ENCODE measurements at places on chromosomes 5 and 9.

- no peak for DNase-seq
Observed at GRCh38 chr9:4464911-4465513, 25.3 kb upstream of the SLC1A1 start.

- no peak for DNase-seq
Observed at GRCh38 chr9:72960446-72960845, 7.6 kb upstream of the ALDH1A1 start.

DNA sequence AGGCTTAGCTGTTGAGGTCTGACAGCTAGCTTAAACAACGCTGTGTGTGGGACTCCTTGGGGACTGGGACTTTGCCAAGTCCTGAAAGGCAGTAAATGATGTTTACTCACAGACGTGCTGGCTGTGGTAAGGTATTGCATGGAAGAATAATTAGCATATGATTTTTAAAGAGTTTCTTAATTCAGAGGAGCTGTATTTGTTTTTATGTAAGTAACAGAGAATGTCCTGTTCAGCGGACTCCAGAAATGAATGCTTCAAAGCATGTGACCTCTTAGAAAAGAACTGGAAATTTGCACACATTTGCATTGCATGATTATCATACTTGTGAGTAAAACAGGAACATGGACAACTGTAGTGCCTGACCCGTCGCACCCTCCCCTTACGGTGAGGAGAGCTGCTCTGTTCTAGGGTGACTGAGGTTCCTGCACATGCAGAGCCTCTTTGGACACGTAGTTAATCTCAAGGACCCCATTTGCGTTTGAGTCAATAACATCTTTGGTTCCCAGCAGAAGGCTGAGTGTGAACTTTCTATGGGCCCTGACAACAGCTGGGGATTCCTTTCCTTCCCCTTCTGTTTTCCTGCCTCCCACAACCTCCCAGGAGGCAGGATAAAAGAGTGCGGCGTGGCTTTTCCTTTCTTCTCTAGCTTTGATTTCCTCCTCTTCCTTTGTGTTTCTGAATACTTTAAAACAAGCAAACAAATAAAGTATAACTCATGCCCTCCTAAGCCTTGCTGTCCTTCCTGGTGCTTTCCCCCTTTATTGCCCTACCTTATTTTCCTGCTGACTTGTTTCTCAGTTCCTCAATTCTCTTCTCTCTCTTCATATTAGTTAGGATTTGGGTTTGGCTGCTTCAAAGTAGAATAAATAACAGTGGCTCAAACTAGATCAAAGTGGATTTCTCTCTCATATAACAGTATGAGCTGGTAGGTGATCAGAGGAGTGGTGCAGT lies 157.2 kb upstream of the CD180 start:
- no peak for DNase-seq

DNA sequence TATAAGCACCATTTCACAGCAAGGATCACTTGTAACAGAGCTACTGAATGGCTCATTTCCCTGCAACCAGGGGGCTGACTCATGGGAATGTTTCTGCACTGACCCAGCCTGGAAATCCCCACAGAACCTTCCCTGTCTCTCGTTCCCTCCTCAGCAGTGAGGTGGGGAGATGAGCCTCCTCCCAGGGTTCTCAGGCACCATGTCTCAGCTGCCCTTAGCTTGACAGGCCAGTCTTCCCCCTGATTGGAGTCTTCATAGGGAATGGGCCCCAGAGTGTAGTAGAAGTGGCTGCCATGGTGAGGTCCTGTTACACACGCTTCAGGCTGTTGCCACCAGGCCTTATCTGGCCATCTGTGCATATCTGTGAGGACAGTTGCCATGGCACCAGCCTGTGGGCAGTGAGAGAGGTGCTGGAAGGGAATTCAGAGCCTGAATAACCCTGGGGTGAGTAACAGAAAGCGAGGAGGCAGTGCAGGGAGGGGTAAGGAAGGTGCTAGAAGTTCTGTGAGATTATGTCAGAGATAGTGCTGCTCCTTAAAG lies 324.4 kb downstream of the ENC1 start:
- peak; percentile 10 for DNase-seq

- DNase-seq = no peak
Observed at GRCh38 chr5:141838326-141839014, 39.7 kb downstream of the PCDH1 start.

- DNase-seq = no peak
Observed at GRCh38 chr5:168109441-168109840, 182.0 kb upstream of the WWC1 start.

DNA sequence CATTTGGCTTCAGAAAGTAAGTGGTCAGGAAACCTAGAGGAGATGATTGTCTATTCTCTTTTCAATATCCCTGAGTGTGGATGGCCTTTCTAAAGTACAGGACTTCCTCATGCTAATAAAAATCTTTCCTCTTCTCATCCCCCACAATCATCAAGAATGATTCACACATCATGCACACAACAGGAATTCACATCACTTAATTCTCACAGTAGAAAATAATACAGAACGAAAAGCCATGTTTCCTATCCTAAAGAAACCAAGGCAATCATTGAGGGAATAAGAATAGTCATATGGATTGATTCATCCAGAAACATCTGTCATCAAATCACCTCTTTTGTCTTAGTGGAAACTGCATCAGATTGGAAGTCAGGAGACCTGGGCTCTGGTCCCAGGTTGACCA lies 203.1 kb upstream of the PIK3R1 start:
- no peak for DNase-seq

- DNase-seq = no peak
Observed at GRCh38 chr5:7816535-7816901, 34.4 kb downstream of the CFAP90 start.

DNA sequence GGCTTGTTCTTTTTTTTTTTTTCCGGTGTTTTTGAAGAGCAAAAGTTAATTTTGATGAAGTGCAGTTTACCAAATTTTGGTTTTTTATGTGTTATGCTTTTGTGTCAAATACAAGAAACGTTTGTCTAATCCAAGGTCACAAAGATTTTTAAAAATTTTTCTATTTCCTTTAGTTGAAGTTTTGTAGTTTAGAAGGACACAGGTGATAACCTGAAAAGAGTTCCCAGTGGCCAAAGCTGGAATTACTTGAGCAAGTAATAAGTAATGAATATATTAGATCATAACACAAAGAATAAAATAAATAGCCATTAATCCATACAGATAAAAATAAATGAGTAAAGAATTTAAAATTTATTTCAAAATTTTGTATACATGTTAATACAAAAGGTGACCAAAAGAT lies 71.5 kb downstream of the FCHO2 start:
- DNase-seq = no peak

DNA sequence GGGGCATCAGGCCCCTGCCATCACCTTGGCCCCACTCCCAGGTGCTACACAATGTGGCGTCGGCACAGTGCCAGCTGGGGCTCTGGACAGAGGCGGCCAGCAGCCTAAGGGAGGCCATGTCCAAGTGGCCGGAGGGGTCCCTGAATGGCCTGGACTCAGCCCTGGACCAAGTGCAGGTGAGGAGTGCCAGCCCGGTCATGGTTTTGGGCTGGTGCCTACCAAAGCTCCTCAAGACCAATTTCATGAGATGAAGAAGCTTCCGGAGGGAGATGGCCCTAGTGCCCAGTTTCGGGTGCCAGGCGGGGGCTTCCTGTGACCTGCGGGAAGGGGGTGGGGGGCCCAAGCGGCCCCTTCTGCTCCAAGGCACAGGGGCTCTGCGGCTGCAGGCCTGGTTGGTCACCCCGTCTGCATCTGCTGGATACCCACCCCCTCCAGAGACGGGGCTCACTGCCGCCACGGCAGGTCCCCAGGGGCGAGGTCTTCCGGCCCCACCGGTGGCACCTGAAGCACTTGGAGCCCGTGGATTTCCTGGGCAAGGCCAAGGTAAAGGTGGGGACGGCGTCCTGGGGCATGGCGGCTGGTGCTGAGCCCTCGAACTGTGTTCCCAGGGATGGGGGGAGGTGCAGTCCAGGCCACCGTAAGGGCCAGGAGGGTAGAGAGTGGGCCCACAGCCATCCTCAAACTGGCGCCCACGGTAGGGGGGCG lies 5.8 kb downstream of the NOXA1 start:
- no peak for DNase-seq

DNA sequence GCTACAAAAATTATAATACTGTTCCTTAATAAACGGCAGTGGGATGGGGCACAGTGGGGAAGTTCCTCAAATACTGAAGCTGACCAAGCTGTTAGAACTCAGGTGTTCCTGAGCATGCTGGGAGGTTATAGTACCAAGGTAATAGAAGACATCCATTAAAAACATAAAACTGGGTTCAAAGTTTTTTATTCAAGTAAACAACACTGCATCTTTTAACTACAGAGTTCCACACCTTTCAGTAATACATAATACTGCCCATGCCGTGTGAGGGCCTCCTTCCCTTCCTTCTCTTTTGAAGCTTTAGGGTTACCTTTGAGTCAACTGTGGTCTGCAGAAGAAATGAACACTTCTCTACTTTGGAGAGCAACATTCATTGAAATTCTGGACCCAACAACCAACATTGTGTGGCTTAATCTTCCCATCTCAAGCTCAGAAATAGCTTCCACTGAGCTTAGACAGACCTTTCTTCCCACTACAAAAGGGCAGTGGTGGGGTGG lies 43.6 kb downstream of the SERINC5 start:
- DNase-seq = no peak

DNA sequence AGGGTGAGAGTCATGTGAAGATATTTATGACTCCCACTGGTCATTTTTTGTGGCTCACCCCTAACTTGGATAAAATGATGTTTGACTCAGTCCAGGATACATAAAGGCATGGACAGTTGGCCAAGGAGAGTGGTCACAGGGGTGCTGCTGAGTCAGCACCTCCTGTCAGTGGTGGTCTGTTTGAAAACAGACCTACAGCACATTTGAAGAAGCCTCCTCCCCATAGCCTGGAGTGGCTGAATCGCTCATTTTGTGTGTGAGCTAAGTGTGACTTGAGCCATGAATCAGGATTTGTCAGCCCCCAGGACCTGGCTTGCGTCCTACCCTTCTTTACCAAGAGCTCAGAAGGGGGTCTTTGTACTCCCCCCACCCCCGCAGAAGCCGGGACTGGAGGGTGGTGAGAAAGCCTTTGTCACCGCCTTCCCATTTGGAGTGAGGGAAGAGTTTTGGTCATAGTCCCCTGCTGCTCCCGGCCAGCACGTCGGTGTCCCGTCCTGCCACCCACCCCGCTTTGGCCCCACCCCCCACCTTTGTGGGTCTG lies 35.6 kb downstream of the TRIO start:
- DNase-seq = peak; percentile 57

- DNase-seq = no peak
Observed at GRCh38 chr9:18358325-18358724, 115.6 kb upstream of the ADAMTSL1 start.

DNA sequence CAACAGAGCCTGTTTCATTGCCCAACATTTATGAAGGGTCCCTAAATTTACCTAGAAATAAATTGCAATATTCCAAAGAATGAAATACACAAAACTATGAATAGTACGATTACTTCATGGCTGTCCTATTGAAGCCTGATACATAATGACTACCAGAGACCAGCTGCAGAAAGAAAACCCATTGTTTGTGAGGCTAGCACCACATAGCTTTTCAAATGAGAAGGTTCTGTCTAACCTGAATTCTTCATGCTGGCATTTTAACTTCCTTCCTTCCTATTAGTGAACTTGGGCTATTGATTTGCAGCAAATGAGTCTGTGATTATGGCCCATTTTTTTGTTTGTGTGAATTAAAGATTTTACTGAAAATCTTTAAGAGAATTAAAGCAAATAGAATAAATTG lies 47.3 kb downstream of the MEGF10 start:
- no peak for DNase-seq

DNA sequence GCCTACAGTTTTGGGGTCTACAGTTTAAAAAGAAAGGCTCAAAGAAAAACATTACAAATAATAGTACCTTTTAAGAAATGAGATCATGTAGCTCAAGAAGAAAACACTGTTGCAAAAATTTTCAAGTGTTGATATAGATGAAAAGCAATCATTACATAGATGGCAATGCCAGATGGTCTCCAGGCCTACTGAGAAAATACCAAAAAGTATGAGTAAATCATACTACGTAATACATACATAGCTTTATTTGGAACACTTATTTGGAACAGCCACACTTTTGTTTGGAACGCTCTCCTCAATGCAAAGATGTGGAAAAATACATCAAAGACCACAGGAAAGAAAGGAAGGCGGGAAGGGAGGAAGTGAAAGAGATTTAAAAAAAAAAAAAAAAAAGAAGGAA lies 44.1 kb downstream of the MARCHF11 start:
- no peak for DNase-seq

- DNase-seq = no peak
Observed at GRCh38 chr9:126306071-126306647, 20.5 kb upstream of the MVB12B start.

DNA sequence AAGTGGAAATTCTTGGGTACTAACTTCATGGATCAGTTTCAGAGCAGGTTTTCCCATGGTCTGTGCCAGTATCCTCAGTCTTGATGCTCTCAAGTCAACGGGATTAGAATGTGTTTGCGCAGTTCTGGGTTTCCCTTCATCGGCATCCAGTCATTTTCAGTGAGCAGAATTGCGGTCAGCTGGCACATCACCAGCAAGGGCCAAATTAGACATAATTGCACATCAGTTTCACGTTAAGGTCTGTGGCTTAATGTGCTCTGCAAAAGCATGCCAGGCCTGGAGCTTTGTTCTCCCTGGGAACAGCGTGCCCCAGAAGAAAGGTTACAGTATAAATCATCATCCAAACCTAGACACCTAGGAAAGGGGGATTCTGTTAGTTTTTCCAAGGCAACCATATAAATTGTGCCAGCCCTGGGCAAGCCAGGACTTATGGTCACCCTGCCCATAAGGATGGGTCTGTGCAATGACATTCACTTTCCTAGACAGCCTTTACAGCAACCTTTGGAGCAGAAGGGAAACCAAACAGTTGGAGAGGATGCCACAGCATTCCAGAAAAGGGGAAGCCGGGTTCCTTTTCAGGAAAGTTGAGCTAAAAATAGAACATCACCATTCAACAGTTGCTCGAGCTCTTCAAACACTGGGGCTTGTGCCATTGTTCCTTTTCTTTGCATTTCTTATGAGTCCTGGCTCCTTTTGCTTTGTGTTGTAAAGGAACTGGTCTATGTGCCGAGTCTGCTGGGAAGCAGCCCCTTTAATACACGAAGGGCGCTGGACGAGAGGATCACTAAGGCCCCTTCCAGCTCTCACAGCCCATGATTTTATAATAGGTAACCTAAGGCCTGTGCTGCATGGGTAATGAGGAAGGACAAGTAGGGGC lies 23.1 kb downstream of the IQGAP2 start:
- DNase-seq = no peak

DNA sequence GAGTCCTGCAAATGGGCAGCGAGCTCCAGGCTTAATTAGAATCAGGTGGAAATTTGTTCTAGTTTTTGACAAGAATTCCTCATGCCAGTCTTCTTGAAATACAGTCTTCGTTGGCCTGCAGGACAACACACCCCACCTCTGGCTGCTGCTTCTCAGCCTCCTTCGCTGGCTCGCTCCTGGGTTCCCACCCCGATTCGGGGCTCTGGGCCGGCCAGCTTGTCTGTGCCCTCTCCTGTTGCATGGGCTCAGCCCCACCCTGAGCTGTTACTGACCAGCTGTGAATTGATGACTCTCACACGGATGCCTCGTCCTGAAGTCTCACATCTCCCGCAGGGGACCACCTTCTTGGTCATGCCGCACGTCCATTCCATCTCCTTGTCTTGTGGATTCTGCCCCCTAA lies 21.0 kb downstream of the PSD2 start:
- no peak for DNase-seq

- DNase-seq = no peak
Observed at GRCh38 chr5:74239261-74239660, 401.3 kb downstream of the ENC1 start.
